ENCODE measurements at places on chromosomes 5 and 9.

DNA sequence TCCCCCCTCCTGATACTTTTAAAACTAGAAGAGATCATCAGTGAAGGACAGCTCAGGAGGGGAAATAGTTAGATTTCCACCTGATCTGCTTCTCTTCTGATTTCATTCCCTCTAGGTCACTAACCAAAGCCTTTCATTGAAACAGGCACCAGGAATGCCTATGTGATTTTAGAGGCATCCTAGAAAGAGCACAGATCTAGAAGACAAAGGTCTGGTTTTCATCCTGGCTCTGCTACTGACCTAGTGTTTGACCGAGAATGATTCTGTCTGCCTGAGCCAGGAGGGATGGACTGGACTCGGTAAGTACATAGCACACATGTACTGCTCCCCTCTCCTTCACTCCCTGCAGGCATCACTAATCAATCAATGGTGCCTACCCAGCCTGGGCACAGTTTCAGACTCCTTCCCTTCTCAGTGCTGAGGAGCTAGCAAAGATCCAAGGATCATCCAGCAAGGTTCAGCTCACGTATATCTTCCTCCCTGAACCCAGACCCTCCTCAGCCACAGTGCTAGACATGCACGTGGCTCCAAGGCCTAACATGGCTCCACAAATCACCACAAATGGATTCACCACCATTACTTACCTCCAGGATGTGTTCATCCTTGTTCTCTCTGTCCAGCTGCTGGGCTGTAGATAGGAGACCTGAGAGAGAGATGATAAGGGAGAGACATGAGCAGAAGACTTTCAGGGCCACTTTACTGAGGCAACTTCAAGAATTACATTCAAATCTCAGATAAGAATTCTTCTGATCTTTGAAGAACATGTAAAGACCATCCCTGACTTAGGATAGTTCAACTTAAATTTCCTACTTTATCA is 35.2 kb downstream of the FAT2 start:
- DNase-seq, result no peak

GRCh38 chr9:87392086-87392485 is 105.6 kb upstream of the DAPK1 start:
- no peak for DNase-seq

DNA sequence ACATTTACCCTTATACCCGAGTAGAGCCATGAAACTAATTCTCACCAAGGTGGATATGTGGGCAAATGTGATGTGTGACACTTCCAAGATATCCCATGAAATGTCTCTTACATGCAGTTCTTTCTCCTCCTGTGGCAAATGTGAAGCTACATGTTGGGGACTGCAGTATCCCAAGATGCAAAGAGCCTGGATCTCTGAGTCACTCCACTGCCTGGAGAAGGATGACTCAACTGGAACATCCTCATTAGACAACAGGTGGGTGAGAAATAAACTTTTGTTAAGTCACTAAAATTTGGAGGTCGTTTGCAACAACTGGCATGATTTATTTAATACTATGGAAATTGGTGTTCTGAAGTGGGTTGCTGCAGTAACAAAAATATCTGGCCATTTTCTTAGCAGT is 36.5 kb upstream of the TENT4A start:
- no peak for DNase-seq

GRCh38 chr9:92658176-92658575 is 11.8 kb downstream of the IPPK start:
- DNase-seq, result no peak

GRCh38 chr5:91092859-91093783 is 290.0 kb downstream of the ARRDC3 start:
- DNase-seq, result no peak

DNA sequence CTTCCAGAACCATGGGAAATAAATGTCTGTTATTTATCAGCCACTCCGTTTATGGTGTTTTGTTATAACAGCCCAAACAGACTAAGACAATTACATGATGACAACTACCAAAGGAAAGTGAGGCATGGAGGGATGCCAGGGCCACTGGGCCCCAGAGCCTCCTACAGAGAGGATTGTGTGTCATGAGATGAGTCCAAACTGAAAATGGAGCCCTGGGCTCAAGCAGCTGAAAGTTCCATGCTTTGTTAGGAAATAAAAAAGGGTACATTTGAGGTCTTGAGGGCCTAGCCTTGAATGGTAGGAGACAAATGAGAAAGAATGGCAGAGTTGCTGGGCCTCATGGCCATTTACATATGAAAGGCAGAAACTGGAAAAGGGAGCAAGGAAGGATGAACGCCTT is 586.5 kb downstream of the CETN3 start:
- no peak for DNase-seq

- DNase-seq, result no peak
These were observed 3.3 kb downstream of the SLF1 start for GRCh38 chr5:94621763-94622162.

- no peak for DNase-seq
These were observed 20.2 kb downstream of the NIPSNAP3B start for GRCh38 chr9:104784098-104784497.

- DNase-seq, result no peak
These were observed 95.1 kb downstream of the AK8 start for GRCh38 chr9:132783006-132783405.

DNA sequence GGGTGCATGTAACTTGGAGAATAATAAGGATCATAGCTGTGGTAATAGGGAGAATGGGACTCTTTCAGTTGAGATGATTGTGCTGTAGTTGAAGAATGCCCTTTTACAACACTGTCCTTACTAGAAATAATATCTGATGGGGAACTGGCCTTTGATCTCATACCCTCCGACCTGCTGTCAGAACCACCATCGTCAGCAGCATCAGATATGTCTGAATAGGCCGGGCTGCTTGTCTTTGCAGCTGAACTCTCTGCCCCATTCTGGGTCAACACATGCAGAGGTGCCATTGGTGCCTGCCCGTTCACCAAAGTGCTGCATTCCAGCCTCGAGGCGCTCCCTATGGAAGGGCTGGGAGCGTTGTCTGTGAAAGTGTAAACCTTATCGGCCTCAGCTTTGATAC is 99.1 kb downstream of the ZNF608 start:
- no peak for DNase-seq

GRCh38 chr5:72459089-72459661 is 48.0 kb downstream of the ZNF366 start:
- DNase-seq, result no peak

DNA sequence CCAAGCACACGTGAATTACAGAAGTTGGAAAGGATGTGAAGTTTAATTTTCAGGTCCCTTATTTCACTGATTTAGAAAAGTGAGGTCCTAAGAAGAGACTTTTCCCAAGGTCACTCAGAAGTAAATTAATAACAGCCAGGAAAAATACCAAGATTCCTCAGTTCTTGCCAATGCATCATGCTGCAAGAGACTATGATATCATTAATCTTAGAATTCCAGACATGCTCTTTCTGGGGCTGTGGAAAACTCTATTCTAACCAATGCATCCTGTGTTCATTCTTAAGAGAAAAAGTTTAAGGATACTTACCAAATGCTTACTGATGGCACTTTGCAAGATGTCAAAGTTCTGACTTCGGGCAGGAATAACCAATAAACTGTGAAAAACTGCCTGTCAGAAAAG is 42.8 kb downstream of the TEX10 start:
- DNase-seq, result no peak

- no peak for DNase-seq
These were observed 2.3 kb upstream of the SLC12A2 start for GRCh38 chr5:128081111-128081851.

DNA sequence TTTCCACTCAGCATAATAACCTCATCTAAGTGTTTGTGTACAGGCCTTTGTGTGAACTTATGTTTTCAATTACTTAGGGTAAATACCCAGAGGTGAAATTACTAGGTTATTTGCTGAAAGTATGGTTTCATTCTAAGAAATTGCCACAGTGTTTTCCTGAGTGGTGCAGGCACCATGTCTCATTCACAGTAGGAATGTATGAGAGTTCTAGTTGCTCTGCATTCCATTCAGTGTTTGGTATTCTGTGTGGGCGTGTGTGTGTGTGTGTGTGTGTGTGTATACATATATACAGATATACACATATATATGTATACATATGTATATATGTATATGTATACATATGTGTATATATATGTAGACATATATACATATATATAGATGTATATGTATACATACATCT is 8.8 kb upstream of the SVEP1 start:
- DNase-seq, result no peak
